Fibroblast of pulmonary artery (primary cell): ENCODE measurements at places on chromosomes 13 and 19.

- no peak for DNase-seq
Observed at GRCh38 chr13:99281811-99282263, 23.7 kb upstream of the GPR18 start.

DNA sequence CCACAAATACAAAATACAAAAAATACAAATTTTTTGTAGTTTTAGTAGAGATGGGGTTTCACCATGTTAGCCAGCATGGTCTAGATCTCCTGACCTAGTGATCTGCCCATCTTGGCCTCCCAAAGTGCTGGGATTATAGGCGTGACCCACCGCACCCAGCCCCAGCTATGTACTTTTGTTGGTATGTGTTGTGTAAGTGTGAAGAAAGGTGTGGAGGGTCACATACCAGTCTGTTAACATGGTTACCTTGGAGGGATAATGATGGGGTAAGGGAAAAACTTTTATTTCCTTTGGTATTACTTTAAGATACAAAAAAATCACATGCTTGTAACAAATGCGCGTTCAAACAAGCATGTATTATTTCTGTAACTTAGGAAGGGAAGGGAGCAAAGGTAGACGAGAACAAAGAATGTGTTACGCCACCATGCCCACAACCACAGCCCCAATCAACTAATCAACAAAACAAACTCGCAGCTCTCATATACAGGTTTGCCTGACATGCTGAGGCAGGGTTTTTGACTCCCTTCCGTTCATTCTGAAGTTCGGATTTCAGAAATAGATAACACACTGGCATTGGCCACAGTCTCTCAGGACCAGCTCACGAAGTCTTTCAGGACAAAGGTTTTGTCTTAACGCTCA, 13.5 kb upstream of the VWA8 start:
- no peak for DNase-seq

DNA sequence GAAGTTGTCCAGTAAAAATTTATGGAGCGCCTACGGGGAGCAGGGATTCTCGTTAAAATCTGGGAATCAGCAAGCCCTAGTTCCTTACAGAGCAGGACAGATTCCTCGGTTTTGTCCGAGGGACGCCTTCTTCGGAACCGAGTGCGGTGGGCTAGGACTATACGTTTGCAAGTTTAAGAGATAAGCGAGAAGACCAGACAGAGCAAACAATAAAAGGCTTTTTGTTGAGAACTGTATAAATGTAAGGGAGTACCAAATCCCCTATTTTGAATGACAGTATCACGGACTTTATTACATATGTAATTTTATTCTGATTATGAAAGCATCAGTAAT, 971 bp upstream of the ANKRD10 start:
- DNase-seq, result no peak

DNA sequence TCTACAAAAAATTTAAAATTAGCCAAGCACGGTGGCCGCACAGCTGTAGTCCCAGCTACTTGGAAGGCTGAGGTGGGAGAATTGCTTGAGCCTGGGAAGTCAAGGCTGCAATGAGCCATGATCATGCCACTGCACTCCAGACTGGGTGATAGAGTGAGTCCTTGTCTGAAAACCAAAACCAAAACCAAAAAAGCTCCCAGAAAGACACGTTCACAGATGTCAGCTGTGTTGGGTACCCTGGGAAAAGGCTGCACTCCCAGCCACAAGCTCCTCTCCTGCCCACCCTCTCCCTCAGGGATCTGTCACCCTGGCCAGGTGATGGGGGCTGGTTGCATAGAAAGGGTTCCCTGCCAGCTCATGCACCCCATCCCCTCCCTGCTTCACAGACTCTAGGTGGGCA, 53.3 kb downstream of the RNF6 start:
- no peak for DNase-seq

DNA sequence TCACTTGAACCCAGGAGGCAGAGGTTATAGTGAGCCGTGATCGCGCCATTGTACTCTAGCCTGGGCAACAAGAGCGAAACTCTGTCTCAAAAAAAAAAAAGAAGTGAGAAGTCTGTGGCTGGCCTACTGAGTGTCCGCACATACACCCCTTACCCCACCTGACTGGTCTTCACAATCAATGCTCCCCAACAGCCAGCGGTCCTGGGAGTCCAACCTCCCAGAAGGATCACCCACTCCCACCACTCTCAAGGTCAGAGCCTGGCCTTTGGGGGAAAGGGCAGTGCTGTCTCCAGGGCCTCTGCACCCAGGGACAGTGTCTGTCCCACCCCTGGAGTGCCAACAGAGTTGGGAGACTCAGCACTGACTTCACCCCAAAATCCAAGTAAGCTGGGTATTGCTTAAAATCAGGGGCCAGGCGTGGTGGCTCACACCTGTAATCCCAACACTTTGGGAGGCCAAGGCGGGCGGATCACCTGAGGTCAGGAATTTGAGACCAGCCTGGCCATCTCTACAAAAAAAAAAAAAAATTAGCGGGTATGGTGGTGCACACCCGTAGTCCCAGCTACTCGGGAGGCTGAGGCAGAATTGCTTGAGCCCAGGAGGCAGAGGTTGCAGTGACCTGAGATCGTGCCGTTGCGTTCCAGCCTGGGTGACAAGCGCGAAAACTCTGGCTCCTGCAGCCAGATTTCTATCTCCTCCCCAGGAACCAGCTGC, 2.3 kb upstream of the CD320 start:
- no peak for DNase-seq

GRCh38 chr13:113879494-113880360, 15.9 kb upstream of the GAS6 start:
- DNase-seq, result no peak

GRCh38 chr19:53960187-53960586, 2.5 kb upstream of the CACNG8 start:
- DNase-seq, result no peak

DNA sequence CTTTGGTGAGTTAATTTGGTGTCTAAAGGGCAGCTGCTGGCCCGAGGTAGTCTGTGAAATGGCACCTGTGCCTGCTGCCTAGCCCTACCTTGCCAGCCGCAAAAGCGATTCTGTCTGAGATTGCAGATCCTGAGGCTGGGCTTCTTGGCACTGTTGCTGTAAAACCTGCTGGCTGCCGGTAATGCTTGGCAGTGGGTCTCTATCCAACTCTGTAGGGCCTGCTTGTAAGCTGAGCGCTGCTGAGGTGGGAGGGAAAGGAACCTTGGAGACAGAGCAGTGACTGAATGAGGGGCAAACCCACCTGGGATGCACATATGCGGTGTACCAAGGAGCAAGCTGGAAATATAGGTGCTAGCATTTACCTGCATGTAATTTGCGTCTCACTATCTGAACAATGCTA, 11.7 kb downstream of the LCP1 start:
- no peak for DNase-seq

- DNase-seq, result peak; percentile 73
Observed at GRCh38 chr13:32734511-32734910, 148.3 kb downstream of the PDS5B start.

DNA sequence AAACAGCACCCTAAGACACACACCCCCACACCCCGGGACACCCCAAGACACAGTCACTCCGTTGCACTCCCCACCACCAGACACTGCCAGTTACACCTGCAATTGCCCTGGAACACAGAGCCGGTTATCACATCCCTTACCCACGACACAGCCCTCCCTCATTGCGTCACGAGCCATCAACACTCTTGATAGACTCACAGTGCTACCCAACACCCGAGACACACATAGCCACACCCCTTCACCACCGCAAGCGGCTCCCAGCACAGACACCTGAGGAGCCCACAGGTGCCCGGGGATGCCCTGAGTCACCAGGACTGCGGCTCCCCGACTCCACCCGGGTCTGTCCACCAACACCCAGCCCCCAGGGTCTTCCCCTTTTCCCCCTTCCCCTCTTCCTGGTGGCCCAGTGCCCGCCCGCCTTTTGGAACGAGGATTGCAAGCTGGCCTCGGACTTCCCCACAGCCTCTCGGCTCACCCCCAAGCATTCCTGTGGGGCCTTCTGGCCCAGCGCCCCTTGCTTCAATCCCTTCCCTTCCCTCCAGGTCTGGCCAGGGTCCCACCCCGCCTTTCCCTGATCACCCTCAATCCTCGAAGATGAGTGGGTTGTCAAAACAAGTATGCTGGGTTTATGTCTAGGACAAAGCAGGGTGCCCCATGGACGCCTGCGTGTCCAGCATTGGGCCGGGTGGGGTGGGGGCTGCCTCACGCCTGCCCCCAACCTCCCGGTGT, 1.7 kb upstream of the PTGER1 start:
- DNase-seq, result peak; percentile 79

DNA sequence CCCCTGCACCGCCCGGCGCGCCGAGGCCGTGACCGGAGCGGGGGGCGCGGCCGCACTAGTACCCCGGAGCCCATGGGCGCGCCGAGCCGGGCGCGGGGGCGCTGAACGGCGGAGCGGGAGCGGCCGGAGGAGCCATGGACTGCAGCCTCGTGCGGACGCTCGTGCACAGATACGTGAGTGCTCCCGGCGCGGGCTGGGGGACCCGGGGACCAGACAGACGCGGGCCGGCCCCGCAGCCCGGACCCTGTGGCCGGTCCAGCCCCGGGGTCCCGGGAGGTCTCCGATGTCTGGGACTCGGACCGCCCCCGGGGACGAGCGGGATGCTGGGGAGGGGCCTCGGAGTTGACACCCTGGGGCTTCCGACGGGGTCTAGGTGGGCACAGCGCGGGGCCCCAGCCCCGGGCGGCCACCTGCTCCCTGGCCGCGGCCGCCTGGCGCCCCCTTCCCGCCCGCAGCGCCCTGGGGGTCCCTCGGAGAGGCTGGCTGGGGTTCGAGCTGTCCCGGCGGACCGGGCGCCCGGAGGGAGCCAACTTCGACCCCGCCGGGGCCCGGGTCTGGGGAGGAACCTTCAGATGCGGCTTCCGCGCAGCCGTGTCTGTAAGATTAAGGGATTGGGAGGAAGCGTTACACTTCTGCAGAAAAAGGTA, 568 bp downstream of the ATP11A start:
- peak; percentile 35 for DNase-seq
